NCI-H2081 treated with DMSO at 0.1 percent for 48 hours (cell line): ENCODE measurements at places on chromosomes 16 and 17.

- no peak for DNase-seq
Measured at GRCh38 chr16:15592324-15592723, 50.6 kb downstream of the MARF1 start.

- DNase-seq = no peak
Measured at GRCh38 chr17:11901931-11902330, 95.3 kb downstream of the ZNF18 start.

DNA sequence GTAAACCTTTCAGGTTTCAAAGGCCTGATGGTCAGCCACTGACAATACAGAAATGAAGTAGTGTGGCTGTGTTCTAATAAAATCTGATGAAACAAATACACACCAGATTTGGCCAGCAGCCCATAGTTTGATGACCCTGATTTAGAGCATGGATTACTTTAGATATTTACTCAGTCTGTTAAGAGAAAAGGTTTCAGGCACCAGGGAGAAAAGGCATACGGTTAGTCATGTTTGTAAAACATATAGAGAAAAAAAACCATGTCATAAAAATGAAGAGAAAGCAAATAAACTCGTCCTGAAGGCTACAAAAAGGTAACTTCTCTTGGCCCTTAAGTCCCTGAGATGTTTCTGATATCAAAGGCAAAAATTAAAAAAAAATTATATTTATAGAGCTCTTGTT lies 112.1 kb downstream of the ADAMTS18 start:
- DNase-seq = no peak

DNA sequence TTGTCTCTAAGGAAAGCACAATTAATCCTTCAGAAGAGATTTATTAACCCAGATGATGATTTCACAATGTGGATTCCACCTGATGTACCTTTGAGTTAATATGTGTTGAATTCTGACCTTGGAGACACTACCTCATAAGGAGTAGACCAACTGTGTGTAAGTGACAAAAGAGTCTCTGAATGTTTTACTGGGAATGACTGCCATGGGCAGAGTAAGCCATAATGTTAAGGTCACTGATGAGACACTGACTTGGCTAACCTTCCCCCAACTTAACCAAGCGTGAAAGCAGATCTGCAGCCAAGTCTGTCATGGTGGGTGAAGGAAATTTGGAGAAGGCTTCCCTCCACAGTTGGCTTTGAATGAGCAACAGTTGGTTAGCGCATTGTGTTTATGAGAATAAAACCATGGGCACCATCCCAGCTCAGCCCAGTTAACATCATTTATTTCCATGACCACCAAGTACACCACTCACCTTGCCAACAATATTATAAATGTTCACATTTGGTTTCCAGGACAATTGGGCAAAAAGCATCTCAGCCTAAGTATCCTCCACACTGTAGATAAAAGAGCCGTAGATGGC lies 618.5 kb downstream of the KCNJ2 start:
- no peak for DNase-seq

DNA sequence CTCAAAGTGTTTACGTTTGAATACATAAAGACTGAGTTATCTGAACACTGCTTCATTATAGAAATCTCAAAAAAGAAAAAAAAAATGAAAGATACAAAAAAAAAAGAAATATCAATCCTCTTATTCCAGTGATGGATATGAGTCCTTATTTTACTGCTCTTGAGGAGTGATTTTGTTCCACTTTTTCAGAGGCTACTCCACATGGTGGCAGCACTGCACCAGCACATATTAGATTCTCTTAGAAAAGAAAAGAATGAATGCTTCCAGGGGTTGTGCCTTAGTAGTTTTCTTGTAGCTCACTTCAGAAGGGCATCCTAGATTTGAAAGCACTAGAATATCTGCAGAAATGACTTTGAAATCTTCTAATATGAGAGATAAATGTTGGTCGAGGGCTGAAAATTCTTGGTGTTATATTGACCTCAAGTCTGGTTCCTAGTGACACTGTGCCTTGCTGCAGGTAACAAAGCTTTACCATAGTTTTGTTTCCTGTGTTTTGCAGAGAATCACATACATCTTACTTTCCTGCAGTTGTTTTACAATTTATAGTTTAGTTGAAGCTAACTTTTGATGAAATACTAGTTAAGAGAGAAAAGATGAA lies 25.9 kb downstream of the AP2B1 start:
- DNase-seq = no peak

GRCh38 chr17:7380855-7381683 lies at the start of gene TNK1:
Gene TNK1, plus strand, starts transcription at chr17:7381089. Its CDS starts 1,838 bp downstream, at chr17:7382927.
- no peak for DNase-seq

DNA sequence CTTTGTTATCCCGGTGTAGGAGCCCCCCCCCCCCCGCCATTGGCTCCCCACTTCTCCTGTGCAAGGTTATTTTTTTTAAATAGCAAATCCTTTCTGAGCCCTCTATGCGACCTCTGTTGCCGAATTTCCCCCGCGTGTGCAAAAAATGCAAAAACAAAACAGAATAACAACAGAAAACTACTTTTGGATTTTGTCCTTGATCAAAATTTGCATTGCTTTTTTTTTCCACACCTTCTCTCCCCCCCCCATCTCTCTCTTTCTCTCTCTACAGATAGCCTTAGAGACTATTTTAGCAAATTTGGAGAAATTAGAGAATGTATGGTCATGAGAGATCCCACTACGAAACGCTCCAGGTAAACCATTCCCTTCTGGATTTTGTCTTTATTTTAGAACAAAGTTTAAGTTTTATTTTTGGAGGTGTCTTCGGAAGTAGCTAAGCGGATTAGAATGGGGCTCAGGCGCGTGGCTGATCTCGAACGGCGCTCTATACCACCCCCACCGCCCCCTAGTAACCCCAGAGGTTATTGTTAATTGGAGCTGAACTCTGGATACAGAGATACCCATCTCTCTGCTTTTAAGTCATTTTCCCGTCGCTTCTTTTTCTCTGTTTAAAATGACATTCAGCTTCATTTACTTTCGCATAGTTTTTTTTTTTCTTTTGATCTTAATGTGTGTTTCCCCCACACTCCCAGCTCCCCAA lies 1.0 kb downstream of the MSI2 start:
- DNase-seq = no peak

DNA sequence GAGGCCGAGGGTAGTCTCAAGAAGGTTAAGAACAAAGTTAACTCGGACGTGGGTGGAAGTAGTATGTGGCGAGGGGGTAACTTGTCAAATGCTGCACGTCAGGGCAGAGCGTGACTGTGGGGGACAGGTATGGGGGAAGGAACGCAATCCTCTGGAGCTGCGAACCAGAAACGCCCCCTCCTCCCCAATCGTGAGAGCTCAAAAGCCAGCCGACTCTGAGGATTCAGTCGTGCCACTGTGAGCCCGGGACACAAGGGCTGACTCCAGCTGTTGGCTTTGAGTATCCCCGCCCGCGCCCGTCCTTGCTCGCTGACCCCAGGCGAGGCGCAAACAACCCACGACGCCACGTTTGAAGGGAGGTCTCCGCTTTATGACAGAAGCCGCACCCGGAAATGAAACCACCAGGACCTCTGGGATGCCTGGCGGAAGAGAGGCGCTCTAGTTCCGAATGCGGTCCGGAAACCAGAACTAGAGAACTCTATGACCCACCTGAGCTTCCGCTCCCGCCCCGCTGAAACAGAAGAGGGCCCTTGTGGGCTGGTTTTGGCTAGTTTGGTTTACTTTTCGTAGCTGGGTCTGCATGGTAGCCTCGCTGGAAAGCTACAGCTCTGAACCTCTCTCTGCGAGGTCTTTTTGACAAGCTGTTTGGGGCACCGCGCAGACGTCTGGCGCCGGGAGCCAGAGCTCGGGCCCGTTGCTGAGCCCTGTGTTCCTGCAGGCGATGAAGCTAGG lies at the start of gene PEX12:
Gene PEX12 (minus strand): TSS at position 375 of the 732 bp plus-strand sequence. CDS start 550 bp downstream, outside the sequence.
- peak; percentile 85 for DNase-seq

GRCh38 chr17:596287-596686 lies 118.4 kb downstream of the VPS53 start:
- DNase-seq = no peak

GRCh38 chr16:9092282-9092977 lies 986 bp downstream of the HAPSTR1 start:
- no peak for DNase-seq

GRCh38 chr17:63834431-63835166 lies 7.1 kb upstream of the FTSJ3 start:
- DNase-seq = no peak

DNA sequence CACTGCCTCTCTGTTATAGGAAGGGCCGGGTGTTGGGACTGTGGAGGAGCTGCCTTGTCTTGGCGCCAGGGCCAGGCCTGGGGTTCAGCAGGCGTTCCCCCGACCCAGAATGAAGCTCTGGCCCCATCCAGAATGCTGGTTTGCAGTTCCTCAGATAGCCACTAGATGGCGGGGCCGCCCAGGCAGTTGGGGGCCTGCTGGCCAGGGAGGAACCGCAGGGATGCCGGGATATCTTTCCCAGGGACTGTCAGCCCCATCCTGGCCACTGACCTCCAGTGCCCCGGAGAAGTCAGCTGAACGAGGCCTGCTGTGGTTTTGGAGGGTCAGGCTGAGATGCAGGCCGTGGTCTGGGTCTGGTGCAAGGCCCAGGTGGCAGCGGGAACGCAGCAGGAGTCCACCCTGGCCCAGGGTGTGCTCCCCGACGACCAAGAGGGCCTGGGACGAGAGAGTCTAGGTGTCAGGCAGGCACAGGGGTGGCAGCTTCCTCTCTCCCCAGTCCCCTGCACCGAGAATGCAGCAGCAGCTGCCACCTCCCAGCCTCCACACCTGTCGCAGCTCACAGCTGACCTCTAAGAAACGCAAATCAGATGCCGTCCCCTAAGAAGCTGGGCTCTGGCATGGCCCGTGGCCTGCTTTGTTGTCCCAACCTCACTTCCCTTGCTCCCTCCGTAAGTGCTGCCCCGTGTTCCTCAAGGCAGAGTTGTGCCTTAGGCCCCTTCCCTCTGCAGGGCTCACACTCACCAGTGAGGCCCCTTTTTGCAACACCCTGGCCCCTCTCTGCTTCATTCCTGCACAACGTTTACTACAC lies 51.2 kb downstream of the RMI2 start:
- no peak for DNase-seq

GRCh38 chr17:29936724-29937123 lies 4.7 kb upstream of the EFCAB5 start:
- DNase-seq = no peak

DNA sequence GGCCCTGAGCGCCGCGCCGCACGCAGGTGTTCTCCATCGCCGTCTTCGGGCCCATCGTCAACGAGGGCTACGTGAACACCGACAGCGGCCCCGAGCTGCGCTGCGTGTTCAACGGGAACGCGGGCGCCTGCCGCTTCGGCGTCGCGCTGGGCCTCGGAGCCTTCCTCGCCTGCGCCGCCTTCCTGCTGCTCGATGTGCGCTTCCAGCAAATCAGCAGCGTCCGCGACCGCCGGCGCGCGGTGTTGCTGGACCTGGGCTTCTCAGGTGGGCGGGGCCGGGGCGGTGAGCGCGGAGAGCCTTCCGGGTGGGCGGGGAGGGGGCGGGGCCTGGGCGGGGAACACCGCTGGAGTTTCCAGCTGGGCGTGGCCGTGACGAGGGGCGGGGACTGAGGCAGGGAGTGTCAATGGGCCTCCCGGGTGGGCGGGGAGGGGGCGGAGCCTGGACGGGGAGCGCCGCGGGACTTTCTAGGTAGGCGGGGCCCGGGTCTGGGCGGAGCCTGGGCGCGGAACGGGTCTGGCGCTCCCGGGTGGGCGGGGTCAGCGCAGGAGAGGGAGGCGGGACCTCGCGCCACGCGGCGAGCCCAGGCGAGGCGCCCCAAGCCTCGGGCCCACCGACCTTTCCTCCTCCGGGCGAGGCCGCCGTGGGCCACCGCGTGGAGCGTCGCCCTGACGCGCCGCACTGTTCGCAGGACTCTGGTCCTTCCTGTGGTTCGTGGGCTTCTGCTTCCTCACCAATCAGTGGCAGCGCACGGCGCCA lies 2.4 kb downstream of the SYNGR3 start:
- DNase-seq = no peak

- no peak for DNase-seq
Measured at GRCh38 chr17:71502443-71502842, 618.4 kb upstream of the SOX9 start.

GRCh38 chr17:31487648-31488263 lies 96.3 kb downstream of the RAB11FIP4 start:
- DNase-seq = peak; percentile 36

DNA sequence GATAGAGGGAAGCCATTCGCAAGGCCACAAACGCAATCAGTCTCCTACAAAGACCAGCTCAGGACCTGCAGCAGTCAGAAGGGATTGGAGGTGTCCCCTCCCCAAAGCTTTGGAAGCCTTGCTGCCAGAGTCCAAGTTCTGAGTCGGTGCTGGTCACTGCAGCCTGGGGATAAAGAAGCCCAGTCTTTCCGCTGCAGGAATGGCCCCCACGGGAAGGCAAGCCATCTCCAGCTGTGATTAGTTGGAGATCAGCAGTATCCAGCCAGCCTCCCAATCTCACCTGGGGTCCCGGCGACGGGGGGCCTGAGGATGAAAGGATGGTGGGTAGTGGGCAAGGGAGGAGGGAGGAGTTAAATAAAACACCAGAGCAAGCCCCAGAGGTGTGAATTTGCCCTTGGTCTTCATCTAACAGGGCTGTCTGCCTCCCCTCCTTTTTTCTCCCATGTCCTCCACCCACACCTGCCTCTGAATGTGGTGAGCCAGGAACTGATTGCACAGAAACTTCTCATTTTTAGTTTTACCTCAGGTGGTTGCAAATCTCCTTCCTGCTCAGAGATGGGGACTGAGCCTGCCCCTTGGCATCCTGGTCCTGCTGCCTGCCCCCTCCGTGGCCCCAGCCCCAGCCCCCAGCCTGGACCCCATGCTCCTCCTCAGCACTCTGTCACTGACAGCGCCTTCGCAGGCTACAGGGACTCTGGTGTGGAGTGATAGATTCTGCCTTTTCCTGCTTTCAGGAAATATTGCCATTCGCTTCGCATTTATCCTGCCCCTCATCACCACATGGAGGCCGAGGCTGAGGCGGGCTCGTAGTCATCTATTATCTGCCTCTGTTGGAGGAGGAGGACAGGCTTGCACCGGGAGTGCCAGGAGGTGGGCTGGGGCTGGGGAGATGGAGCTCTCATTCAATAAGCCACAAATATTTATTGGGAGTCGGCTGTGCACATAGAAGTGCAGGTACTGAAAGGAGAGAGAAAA lies 262.9 kb upstream of the SDK2 start:
- DNase-seq = no peak

GRCh38 chr16:51355195-51355594 lies 204.1 kb upstream of the SALL1 start:
- DNase-seq = no peak

- no peak for DNase-seq
Measured at GRCh38 chr16:13435873-13436474, 484.0 kb upstream of the ERCC4 start.

DNA sequence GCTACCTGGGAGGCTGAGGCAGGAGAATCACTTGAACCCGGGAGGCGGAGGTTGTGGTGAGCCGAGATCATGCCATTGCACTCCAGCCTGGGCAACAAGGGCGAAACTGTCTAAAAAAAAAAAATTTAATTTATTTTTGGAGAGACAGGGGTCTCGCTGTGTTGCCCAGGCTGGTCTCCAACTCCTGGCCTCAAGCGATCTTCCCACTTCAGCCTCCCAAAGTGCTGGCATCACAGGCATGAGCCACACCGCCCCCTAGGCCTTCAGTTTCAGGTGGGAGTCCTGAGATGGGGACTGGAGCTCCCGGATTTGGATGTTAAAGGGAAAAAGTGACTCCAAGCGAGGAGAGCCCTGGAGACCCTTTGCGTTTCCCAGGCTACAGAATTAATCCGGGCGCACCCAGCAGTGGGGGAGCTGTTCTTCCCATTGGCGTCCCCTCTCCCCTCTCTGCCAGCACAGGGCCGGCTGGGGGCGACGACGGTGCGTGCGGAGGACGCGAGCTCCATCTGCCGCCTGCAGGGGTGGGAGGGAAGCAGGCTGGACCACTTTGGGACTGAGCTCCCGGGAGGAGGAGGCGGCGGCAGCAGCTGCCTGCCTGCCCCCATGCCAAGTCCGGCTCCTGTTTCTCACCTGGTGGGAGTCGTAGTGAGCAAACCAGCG lies 49.3 kb upstream of the USP7 start:
- DNase-seq = no peak
